ENCODE measurements at places on chromosomes 5 and 9.

- DNase-seq, result no peak
Observed at GRCh38 chr9:109551651-109552050, 53.5 kb upstream of the PTPN3 start.

DNA sequence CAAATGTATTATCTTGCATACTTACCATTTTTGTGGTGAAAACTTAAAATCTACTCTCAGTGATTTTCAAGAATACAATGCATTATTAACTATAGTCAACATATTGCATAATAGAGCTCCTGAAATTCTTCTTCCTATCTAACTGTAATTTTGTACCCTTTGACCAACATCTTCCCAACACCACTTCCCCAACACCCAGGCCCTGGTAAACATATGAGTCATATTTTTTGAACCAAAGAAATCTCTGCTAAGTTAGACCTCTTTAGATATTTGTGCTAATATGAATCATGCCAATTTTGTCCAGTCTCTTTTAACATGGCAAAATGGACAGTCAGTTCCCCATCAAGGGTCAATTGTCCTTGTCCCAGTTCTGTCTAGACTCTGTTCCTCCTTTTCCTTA lies 18.5 kb upstream of the RGS7BP start:
- DNase-seq, result no peak

GRCh38 chr5:34494111-34494755 lies 161.9 kb upstream of the RAI14 start:
- DNase-seq, result no peak

DNA sequence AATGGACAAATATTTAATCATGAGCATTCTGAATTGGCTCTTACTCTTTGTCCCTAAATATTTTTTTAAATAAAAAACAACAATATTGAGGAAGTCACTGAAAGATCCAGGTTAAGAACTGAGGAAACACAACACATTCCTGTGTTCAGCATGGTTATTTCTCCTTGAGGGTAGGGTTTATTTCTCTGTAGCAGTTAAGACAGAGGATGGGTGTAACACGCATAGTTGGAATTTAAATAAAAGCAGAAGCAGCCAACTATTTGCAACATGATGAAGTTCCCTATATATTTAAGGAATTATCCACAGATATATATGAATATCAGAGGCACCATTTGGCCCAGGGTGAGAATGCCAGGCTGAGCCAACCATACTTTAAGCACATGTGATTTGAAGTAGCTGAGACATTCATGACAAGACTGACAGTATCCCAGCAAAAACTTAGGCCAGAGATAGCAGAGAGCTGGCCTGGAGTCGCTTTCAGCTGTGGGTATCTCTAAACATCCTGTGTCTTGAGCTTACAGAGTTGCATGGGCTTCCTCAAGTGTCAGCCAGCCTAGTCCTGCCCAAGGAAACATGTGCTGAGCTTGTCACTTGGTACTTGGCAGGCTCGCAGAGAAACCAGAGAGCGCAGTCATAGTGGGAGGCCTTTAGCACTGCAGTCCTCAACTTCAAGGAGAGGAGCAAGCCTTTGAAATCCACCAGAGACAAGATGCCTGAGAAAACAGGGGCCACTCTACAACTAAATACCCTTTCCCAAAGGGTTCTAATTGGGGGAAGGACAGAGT lies 43.6 kb downstream of the SEMA5A start:
- DNase-seq, result no peak

DNA sequence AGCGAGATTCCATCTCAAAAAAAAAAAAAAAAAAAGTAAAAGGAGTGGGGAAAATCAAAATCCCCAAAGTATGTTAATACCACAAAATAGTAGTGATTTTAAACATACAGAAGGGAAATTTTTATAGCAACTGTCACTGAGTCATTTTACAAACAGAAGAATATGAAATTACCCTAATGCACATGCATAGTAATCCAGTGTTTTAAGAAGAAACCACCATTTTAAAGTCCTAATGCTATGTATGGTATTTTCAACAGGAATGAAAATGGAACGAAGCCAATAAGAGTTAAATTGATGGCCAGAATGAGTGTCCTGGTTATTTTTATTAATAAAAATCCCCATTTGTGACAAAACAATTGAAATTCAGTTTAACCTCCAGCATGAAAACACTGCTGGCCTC lies 26.7 kb upstream of the NXNL2 start:
- DNase-seq, result no peak

- no peak for DNase-seq
Observed at GRCh38 chr5:73378070-73378469, 70.5 kb downstream of the FOXD1 start.

DNA sequence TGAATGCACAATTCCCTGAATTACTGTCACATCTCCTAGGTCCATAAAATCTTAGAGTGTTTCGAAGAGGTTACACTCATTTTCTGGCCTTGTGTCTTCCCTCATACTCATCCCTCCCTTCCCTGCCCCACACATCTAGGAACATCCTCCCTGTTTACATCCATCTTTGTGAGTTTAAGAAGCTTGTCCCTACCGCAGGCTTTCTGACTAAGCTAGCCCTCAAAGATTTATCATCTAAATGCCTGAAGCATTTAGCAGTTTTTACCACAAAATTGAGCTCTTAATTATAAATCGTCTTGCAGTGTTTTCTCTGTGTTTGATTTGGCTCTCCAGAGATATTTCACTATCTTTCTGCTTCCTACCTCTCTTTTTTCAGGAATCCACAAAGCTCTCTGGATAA lies 374.8 kb downstream of the KIAA0825 start:
- no peak for DNase-seq

- DNase-seq, result no peak
Observed at GRCh38 chr5:96243203-96243602, 189.8 kb downstream of the PCSK1 start.

- no peak for DNase-seq
Observed at GRCh38 chr9:137703842-137704508, 85.2 kb downstream of the EHMT1 start.

Data from NCI-H187 (cell line).